ENCODE measurements at places on chromosomes 16 and 17.

DNA sequence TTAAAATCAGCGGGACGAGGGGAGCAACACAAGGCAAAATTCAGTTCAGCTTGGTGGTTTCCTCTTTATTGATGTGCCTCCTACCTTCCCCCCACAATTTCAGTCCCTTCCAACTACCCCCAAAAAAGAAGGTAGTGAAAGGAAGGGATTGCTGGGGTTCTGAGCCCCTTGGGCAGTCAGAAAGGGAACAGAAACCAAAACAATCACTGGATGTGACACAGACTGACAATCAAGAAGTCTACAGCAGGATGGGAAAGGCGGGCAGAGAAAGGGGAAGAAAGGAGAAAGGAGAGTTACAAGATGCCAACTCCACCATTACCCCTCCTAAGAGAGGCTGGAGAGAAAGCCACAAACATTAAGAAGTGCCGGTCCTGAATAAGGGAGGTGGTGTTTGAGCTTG lies 1.1 kb upstream of the PHF23 start:
- DNase-seq: no peak

DNA sequence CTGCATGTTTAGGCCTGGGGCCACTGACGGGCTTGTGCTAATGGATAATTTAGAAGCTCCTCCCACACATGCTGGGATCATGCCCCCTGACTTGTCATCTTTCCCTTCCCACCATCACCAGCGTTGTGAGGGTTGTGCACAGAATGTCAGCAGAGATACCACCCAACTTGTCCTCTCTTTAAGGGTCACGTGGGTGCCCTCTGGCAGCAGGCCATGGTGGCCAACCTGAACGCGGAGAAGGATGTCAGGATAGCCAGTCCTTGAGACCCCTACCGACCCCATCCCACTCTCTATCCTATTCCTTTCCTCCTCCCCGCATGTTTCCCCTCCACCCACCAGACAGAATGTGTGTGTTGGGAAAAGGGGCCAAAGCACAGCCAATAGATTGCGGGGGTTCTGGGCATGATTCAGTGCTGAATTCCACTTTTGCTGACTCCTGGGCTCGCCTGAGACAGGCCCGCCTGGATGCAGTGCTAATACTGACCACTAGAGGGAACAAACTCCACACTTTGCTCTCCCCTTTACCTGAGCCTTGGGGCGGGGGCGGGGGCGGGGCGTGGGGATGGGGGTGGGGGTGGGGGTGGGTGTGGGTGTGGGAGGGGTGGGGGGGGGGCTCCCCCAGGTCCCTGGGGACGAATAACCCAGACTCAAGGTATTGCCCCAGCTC lies at the start of gene GH2:
Gene GH2, minus strand, starts transcription at position 10 of the 667 bp plus-strand sequence. CDS start 143 bp downstream, outside the sequence.
- DNase-seq: peak; percentile 75

- DNase-seq: no peak
Measured at GRCh38 chr17:77798481-77798880, 160.0 kb upstream of the TNRC6C start.

- no peak for DNase-seq
Measured at GRCh38 chr16:27907457-27907972, 156.0 kb downstream of the GSG1L start.

DNA sequence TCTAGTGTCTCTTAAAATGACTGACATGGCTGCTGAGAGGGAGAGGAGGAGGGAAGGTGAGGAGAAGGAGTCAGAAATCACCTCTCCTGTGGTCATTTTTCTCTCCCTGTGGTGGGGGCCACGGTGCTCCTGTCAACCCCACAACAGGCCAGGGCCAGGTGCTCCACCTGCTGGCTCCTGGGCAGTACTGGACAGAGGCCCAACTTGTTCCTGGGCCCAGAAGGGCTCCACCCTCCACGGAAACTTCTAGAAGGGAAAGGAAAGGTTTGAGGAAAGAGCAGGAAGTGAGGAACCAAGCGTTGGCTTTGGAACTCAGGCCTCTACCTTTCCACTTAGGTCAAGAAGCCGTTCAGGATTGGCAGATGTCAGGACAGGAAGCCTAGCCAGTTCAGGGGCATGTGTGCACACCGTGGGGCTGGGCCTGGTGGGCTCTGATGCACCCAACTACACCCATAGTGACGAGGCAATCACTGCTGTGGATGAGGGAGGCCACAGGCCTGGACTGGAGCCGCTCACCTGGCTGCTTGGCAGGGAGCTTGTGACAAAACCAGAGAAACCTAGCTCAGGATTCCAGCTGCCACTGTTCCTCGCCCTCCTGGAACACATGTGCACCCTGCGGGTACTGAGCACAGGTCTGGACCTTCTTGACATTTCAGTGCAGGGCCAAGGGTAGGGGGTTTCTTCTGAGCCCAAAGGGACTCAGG lies 36.1 kb downstream of the WNT3 start:
- peak; percentile 47 for DNase-seq

GRCh38 chr17:71084219-71084618 lies 914.9 kb downstream of the KCNJ2 start:
- no peak for DNase-seq

GRCh38 chr16:28917095-28917494 lies 7.9 kb downstream of the RABEP2 start:
- DNase-seq: no peak

GRCh38 chr16:56793492-56793891 lies 63.6 kb downstream of the NUP93 start:
- DNase-seq: no peak

GRCh38 chr16:14473488-14473887 lies 156.6 kb downstream of the PARN start:
- DNase-seq: no peak

DNA sequence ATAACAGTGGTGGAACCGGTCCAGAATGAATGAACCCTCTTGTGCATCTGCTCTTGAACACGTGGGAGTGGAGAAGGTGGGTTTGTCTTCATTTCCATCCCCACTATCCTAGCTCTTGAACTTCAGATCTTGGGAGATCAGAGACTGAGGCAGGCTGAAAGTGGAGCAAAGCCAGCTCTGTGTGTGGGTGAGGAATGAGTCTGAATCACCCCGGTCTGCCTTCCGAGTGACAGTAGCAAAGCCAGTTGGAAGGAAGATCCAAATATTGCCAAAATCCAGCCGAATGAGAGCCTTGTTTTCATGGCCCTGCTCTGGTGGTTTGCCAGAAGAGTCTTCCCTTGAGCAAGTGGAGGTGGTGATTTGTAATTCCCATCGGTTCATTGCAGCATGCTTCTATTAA lies 29.0 kb upstream of the ASIC2 start:
- no peak for DNase-seq

- DNase-seq: no peak
Measured at GRCh38 chr16:86120201-86121192, 221.5 kb downstream of the IRF8 start.

DNA sequence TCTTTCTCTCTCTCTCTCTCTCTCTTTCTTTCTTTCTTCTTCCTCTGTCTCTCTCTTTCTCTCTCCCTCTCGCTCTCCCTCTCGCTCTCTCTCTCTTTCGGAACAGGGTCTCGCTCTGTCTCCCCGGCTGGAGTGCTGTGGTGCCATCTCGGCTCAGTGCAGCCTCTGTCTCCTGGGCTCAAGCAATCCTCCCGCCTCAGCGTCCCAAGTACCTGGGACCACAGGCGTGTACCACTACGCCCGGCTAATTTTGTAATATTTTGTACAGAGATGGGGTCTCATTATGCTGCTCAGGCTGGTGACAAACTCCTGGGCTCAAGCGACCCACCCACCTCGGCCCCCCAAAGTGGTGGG lies 12.7 kb upstream of the KLHDC4 start:
- DNase-seq: no peak

- no peak for DNase-seq
Measured at GRCh38 chr17:72255481-72255880, 134.7 kb downstream of the SOX9 start.

DNA sequence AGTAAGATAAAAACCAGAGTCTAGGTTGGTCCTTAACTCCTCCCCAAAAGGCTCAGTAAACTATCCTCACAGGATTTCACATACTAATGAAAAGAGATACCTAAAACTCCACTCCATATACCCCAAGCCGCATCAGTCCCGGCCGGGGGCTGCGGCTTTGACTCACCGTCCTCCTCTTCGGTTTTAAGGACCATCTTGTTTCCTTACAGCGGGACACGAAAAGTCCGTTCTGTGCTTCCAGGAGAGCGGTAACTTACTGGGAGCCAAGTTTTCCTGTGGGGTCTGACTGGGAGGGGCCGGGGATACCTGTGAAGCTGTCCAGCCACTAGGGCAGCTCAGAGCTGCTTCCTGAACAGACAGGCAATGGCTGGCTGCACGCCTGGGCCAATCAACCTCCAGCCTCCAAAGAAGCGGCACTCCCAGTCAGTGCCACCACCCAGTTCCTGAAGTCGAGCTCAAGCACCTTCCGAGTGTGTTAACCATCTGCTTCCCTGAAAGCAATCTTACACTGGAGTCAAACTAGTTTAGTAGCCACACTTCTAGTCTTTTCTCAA lies 45.5 kb downstream of the CYTH1 start:
- peak; percentile 80 for DNase-seq

Measured in activated CD4-positive, alpha-beta memory T cell treated with anti-CD3 and anti-CD28 coated beads for 36 hours (primary cell).